ENCODE measurements at places on chromosomes 7 and 10. TPM values are rescaled to one million over a fixed set of nuclear protein-coding genes. Genes with fewer than 3 reads are reported as not detected.
A peak's percentile ranks its signal among the peaks of the same experiment; 100 is the strongest.

Gene ASZ1
- not detected for total RNA-seq

DNA sequence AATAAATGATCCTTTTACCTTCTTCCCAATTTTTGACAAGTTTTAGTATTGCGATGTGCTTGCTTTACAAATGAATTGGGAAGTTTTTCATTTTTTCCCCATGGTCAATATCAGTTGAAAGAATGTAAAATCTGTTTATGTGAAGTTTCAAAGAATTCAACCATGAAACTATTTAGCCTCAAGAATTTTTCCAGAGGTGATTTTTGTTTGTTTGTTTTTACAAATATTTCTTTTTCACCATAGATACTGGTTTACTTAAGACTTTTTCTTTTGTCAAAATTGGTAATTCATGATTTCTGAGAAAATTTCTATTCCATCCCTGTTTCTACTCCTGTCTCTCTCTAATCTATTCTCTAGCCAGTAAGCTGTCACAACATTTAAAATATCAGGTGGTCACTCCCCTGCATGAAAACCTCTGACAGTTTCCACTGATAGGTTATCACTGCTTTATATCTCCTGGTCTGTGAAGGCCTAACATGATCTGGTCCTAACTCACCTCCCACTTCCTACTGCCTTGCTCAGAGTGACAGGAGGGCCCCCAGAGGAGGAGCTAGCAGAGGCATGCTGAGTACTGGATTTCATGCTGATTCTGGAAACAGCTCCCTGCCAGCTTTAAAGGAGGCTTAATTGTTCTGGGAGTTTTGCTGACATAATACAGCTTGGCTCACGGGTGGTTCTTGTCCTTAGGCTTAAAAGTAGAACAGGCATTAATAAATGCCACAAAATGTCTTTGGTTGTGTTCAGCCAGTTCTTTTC, 7.6 kb upstream of the ARMS2 start:
- DNase-seq, result no peak

GRCh38 chr10:13803566-13804554, 217.1 kb downstream of the PRPF18 start:
- no peak for DNase-seq

- no peak for DNase-seq
These were observed 179.9 kb downstream of the AUTS2 start for GRCh38 chr7:69778138-69778537.

DNA sequence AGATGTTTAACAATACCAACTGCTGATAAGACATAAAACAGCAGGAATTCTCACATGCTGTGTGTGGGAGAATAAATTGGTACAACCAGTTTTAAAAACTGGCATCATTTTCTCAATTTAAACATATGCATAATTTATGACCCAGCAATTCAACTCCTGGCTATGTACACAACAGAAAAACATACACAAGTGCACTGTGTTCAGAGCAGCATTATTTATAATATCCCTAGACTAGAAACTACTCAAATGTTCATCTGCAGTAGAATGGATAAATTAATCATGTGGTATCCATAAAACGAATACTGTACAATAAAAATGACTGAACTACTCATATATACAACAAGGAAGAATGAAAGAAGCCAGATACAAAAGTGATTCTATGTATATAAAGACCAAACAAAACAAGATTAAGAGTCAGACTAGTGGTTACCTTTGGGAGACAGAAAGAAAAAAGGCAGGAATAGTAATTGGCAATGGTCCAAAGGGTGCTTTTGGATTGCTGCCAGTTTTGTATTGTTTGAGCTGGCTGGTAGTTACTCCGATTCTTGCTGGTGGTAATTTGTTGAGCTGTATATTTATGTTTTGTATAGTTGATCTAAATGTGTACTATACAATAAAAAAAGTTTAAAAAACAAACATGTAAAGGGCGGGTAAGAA, 306.0 kb downstream of the TFEC start:
- DNase-seq, result no peak

DNA sequence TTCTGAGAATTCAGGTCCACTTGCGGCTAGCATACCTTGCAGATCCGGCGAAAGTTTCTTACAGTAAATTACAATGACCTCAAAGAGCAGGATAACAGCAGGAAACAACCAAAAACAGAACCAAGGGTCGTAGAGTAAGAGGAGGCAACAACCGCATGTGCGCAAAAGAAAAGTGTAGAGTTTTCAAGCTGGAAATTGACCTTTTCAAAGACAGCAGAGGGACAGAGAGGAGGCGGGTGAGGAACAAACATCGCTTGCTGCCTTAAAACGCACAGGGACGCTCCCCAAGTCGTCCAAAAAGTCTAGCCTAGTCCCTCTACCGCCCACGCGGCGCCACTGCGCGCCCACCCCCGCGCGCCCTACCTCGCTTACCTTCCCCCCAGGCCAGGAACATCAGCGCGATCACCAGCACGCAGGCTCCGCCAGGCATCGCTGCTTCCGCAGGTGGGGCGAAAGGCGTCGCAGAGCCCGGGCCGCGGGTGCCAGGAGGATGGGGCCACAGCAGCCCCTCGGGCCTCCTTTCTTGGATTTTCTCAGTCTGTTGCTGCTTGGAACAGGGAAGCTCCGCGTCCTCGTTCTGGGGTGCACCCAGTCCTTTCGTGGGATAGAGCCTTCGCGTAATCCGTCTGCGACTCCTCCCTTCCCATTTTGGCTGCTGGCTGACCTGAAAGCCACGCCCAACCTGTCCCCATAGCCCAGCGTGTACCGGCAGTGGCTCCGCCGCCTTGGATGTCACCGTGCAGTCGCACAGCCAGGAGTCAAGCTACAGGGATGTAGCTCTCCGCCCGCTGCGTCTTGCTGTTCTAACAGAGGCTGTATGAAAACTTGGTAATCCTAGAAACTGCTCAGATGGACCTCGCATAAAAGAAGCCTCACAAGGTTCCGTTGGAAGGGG, at the start of gene VWDE:
VWDE (minus strand) TSS at position 579 of the 895 bp plus-strand sequence; CDS start at position 430, 149 bp downstream.
- DNase-seq, result peak; percentile 2

- no peak for DNase-seq
These were observed 44.4 kb upstream of the TCERG1L start for GRCh38 chr10:131355881-131356280.

DNA sequence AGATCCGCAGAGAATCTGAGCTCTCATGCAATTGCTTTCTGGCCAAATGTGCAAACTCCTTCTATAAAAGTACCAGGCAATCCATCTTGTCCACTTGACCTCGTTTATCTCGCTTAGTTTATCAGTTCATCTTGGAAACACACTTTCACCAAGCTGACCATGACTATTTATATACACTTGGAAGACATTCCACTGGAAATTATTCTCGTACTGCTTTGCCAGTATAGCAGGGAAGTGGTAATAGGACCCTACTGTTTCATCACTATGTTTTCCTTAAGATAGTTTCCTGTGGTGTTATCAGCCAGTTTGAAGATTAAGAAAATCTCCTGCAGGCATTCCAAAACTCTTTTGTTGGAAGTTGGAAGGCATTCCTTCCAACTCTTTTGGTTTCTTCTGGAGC, 115.3 kb upstream of the FAM171A1 start:
- no peak for DNase-seq

- DNase-seq, result peak; percentile 56
These were observed 11.3 kb upstream of the SAMD8 start for GRCh38 chr10:75099952-75100763.

DNA sequence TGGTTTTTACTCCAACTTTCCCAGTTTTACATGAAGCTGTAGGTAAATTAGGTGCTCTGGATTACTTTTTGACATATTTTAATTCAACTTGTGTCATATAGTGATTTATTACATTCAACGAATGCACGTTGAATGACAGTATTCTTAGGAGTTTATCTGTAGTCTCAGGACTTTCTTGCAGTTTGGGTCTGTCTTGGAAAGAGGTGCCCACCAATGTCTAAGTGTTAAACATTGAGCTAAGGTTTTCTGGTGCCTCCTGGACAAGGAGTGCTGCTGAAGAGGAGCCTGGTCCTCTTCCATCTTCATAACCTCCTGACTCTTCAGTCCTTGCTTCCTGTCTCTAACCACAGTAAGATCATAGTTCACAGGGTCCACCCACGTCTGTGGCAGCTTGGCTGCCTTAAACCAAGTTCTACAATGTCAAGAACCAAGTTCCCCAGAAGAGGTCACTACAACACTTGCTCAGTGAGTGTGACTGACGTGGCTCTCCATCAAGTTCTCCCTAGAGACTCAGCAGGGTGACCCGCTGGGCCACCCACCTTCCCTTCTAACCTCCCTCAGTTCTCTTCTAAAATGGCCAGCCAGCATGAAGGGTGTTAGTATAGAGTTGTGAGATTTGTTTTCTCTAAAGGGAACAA, 6.1 kb downstream of the NPY start:
- DNase-seq, result peak; percentile 54
